ENCODE measurements at places on chromosomes 6 and 20.
A peak's percentile ranks its signal among the peaks of the same experiment; 100 is the strongest.

- DNase-seq, result no peak
Observed at GRCh38 chr20:36210436-36211021, 25.7 kb upstream of the AAR2 start.

GRCh38 chr6:25635886-25636317, 16.1 kb upstream of the SCGN start:
- DNase-seq, result no peak

DNA sequence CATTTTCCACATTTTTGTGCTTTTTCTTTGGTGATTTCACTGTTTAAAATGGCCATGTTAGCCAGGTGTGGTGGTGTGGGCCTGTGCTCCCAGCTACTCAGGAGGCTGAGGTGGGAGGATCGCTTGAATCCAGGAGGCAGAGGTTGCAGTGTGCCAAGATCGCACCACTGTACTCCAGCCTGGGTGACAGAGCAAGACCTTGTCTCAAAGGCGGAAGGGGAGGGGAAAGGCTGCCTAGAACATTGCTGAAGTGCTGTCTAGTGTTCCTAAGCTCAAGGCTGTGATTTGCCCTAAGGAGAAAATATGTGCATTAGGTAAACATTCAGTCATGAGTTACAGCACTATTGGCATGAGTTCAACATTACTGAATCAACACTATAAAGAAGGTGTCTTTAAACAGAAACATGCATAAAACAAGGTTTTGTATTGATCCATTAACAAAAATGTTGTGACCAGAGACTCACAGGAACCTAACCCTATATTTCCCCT, 14.0 kb downstream of the ZC2HC1B start:
- no peak for DNase-seq

DNA sequence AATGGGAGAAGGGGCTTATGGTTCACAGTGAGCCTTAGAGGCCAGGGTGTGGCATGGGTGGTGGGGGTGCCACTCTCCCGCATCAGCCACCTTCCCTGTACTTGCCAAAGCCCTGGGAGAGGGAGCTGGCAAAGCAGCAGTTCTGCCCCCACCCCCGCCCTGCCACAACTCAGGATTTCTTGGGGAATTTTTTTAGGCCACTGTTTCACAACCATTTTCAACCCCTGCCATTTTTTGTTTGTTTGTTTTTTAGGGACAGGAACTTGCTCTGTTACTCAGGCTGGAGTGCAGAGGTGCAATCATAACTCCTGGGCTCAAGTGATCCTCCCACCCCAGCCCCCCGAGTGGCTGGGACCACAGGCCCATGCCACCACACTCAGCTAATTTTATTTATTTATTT, 22.4 kb upstream of the TM9SF4 start:
- no peak for DNase-seq

DNA sequence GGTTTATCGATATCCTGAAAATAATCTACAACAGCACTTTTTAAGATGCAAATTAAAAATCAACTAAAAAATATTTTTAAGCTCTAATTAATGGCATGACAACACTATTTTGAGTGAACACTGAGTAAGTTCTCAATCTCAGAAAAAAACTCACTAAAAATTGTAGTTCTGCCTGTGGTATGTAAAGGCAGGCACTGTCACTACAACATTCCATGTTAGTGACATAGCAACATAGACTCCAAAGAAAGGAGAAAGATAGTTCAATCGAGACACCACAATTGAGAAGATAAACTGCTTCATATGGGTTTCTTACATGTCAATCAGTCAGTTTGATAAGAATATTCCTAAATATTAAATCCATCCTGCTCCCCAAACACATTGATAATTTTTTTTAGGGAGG, 38.0 kb downstream of the COL12A1 start:
- DNase-seq, result no peak

GRCh38 chr6:148146717-148147462, 195.7 kb upstream of the SASH1 start:
- DNase-seq, result no peak

DNA sequence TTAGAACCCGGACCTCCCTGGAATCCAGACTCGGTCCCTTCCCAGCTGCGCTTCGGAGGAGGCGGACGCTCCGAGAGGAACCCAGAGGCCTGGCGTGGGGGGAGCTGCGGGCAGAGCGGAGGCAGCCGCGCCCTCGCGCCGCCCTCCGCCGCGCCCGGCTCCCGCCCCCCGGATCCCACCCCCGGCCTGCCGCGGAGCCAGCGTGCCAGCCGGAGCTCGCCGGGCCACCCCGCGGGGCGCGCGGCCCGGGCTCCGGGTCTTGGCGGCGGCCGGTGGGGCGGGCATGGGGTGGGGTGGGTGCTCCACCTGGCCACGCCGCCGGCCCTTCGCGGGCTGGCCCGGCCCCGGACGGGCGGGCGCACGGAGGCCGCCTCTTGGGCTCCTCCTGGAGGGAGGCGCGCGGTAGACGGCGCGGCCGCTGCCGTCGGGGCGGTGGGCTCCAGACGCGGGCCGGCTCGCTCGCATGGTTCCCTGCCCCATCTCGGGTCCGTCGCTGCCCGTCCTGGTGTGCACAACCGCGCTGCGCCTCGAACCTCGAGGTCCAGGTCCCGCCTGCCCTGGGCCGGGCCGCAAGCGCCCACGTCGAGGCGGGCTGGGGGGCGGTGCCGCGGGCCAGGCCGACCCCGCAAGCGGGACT, 592 bp upstream of the CDYL start:
- DNase-seq, result no peak

DNA sequence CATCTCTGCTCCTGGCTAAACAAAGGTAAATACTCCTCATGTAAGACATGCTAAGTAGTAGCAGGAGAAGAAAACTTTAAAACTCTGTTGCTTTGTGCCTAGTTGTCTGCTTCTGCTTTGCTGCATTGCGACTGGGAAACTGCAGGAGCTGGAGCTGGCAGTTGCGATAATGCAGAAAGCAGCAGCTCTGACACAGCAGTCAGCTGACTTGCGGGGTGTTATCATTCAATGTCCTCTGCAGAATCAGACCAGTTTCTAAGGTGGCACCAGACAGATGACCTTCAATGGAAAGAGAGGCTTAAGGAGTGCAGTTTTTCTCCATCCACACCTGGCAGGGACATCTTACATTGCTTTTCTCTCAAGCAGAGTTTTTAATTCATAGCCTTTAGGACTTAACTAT, 69.9 kb upstream of the SOX4 start:
- no peak for DNase-seq

- no peak for DNase-seq
Observed at GRCh38 chr6:125415913-125416312, 114.1 kb upstream of the HDDC2 start.

DNA sequence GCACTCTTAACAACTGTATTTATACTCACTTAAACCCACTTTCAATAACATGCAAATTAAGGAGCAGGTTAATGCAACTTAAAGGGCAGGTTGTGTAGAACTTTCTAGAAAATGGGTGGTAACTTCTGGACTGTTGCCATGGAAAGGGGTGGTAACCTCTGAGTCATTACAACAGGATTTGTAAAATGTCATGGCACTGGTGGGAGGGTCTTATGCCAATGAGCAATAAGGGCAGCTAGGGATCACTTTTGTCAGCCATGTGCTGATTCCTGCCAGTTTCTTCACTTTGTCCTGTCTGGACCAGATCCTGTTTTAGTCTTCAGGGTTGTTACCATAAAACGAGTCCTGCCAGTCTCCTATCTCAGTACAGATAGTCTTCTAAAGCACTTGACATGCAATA, 560.5 kb upstream of the PTCHD4 start:
- DNase-seq, result no peak

- DNase-seq, result no peak
Observed at GRCh38 chr6:159890792-159891191, at the start of gene MAS1. MAS1 (plus strand) TSS chr6:159890988; CDS start chr6:159906956, 15,968 bp downstream.

- DNase-seq, result no peak
Observed at GRCh38 chr20:1278993-1279392, 12.9 kb downstream of the SNPH start.

DNA sequence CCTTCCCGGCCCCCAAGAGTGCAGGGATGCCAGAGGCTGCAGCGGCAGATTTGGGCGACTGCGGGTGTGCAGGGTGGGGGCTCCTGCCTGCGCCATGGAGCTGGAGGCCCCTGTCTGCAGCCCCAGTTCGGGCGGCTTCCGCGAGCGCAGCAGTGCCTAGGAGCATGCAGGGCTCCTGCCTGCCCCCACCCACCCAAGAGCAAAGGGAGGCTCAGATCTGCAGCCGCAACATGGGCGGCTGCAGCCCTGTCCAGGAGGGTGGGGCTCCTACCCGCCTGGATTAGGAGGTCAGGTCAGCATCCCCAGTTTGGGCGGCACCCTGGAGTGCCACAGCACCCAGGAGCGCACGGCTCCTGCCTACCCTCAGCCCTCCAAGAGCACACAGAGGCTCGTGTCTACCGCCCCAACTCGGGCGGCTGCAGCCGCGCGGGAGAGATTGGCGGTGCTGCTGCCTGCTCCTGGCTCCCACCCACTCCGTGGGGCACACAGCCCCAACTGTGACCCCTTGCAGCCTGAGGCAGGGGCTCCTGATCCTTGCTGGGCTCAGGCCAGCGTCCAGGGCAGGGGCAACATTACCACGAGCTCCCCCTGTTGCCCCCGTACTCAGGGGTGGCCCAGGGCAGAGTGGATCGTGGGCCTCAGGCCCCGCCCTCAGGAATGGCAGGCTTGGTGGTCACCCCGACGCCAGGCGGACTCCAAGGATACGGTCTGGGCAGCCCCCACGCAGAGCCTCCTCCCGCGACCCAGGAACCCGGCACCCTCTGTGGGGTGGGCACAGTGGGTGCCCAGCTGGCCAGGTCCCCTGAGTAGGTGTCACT, 55.5 kb upstream of the UNC93A start:
- no peak for DNase-seq

DNA sequence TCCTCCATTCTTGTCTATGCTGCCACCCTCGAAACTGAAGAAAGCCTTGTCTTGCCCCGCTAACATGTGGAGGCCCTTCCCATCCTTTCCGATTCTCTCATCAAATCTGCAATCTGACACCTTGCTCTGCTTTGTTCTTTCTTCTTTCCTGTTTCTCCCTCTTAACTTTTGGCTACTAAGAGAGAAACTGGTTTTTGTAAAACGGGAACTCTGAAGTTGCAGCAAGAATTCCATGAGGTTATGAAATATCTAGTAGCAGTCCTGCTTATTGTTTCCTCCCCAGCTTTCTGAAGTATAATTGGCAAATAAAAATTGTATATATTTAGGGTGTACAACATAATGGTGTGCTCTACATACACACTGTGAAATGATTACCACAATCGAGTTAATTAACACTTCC, 80.2 kb downstream of the MAP7 start:
- no peak for DNase-seq

GRCh38 chr20:33685328-33686099, 671 bp downstream of the E2F1 start:
- DNase-seq, result peak; percentile 56

GRCh38 chr6:19380293-19380692, 456.9 kb upstream of the ID4 start:
- DNase-seq, result no peak

DNA sequence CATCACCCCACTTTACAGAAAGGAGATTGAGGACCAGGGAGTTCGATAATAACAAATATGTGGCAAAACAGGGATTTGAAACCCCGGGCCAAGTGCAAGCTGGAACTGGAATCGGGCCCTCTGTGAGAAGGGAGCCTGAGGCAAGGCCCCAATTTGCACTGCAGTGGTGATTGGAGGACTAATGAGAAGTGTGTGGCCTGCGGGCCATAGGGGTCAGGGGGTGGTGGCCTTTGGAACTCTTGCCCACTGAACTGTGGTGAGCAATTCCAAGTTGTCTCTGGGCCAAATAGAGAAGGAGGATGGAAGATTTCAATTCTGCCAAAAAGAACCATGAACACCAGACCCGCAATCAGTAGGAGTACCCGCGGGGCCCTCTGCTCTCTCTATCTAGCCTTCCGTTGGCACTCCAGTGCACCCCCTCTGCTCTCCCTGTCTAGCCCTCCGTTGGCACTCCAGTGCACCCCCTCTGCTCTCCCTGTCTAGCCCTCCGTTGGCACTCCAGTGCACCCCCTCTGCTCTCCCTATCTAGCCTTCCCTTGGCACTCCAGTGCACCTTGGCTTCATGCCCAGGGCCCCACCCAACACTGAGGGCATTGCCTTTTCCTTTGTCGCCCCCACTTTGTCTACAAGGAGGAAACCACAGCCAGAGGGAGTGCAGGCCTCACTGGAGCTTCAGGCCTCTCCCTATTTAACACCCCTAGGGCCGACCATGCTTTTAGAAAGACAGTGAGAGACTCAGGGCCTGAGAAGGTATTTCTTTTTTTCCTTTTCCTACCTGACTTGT, 6.0 kb upstream of the PTPRA start:
- no peak for DNase-seq

DNA sequence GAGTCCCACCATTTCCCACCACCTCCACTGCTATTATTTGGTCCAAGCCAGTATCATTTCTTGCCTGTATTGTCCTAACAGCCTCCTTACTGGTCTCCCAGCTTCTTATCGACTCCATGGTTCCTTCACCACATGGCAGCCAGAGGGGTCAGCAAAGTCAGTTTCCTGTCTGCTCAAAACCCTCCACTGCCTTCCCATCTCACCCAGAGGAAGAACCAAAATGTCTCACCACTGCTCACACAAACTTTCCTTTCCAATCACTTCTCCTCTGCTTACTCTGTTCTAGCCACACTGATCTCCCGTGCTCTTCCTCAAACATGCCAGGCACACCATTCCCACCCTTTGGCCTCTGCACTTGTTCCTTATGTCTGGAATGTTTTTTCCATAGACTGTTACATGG, 39.7 kb downstream of the BCL2L1 start:
- no peak for DNase-seq

DNA sequence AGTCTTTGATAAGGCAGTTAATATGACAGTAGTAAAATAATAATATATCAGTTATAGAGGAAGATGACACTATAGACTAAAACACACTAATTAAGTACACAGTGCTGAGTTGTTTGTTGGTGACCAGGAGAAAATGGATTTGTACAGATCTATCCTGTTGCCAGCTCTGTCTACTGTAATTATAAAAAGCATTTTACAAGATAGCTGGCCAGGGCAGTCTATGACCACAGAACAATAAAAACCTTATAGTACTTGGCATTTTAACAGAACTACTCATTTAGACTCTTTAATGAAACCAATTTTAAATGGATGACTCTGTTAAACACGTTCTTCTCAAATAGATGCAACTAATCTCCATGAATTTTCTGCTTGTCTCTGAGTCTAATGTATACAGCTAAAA, 367.5 kb downstream of the BTBD9 start:
- no peak for DNase-seq

DNA sequence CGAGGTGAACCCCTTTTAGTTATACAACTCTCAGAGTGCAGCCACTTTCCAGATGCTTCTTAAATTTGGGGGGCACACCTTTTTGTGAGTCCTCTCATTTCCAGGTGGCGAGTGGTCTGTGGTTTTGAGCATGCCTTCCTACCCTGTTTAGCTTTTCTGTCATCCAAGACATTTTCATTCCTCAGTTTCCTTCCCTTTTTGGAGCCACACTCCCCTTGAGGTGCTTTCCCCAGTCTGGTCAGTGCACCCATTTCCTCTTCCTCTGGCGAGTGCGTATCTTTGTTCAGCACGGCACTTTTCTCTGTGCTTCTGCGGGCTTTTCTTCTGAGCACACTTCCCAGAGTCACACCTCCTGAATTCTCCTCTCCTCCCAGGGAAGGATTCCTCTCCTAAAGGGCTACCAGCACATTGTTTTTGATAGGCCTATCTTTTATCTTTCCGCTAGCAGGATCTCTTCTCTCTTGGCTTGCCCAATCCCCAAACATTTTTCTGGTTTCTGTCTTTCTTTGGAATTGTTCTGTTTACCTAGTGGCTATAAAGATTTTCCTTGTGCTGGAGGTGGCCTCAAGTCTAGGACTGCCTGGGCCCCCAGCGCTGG, 1.4 kb downstream of the PHF20 start:
- no peak for DNase-seq

- no peak for DNase-seq
Observed at GRCh38 chr6:111803371-111803770, 69.9 kb downstream of the FYN start.

GRCh38 chr6:157682856-157683481, 140.1 kb upstream of the SNX9 start:
- DNase-seq, result no peak
